ENCODE measurements at places on chromosomes 13 and 19.

- DNase-seq: peak; percentile 31
Measured at GRCh38 chr19:11446652-11447301, 11.3 kb downstream of the PRKCSH start.

DNA sequence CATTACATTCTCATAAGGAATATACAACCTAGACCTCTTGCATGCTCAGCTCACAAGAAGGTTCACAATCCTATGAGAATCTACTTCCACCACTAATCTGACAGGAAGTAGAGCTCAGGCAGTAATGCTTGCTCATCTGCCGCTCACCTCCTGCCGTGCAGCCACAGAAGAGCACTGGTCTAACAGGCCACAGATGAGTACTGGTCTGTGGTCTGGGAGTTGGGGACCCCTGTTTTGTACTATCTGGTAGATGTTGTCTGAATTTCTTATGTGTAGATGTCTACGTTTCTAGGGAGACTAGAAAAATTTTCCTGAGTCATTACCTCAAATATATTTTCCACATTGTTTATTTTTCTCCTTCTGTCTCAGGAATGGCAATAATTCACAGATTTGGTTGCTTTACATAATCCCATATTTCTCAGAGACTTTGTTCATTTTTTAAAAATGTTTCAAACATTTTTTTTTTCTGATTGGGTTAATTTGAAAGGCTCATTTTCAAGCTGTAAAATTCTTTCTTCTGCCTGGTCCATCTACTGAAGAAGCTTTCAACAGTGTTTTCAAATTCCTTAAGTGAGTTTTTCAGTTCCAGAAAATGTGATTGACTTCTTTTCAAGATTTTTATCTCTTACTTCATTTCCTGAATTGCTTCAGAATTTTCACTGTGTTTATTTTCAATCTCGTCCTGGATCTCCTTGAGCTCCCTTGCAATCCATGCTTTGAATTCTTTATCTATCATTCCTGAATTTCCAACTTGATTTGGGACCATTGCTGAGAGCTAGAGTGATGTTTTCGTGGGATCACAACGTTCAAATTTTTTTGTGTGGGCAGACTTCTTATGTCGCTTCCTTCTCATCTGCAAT, 1322.2 kb downstream of the PCDH9 start:
- DNase-seq: no peak

GRCh38 chr13:35343417-35343816, 133.1 kb downstream of the MAB21L1 start:
- no peak for DNase-seq

GRCh38 chr13:81609335-81609734, 1268.4 kb upstream of the SPRY2 start:
- no peak for DNase-seq

GRCh38 chr19:7426986-7427385, 61.8 kb downstream of the PEX11G start:
- no peak for DNase-seq

GRCh38 chr13:27189192-27189591, 17.6 kb upstream of the USP12 start:
- no peak for DNase-seq

- DNase-seq: peak; percentile 91
Measured at GRCh38 chr19:39411832-39412099, 703 bp upstream of the PLEKHG2 start.

DNA sequence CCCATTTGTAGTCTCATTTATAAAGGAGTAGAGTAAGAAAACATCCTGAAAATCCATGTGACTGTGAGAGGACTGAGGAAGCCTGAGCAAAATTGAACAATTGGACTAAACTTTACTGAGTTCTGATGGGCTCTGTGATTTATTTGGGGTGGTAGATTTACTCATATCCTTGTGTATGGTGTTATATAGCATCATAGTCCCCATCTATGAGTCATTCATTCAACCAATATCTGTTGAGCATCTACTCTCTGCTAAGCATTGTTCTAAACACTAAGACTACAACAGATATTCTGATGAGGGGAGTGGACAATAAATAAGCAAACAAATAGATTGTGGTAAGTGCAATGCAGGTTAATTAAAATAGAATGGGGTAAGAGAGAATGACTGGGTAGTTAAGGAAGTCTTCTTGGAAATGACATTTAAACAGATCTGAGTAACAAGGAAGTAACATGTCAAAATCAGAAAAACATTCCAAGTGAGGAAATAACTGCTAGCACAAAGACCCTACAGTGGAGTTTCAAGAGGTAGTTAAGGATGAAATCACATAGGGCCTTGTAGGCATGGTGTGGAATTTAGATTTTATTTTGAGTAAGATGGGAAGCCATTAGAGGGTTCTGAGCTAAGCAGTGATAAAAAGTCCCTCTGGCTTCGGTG, 36.3 kb upstream of the MLNR start:
- no peak for DNase-seq

DNA sequence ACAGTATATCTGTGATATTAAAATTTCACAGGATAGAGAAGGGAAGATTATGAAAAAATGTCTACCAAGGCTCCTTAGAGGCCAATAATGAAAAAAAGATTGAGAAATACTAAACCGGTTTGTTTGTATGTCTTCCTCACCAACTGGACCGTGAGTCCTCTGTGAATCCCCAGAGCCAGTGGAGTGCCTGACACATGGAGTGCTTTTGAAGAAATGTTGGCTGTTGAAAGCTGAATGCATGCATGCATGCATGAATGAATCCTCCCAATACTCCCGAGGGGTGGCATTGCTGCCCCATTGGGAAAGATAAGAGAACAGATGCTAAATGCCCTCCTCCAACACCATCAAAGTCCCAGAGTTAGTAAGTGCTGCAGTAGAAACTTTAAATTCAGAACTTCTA, 152.7 kb upstream of the SERP2 start:
- no peak for DNase-seq

GRCh38 chr19:50268041-50268440, 61.1 kb downstream of the KCNC3 start:
- DNase-seq: no peak

DNA sequence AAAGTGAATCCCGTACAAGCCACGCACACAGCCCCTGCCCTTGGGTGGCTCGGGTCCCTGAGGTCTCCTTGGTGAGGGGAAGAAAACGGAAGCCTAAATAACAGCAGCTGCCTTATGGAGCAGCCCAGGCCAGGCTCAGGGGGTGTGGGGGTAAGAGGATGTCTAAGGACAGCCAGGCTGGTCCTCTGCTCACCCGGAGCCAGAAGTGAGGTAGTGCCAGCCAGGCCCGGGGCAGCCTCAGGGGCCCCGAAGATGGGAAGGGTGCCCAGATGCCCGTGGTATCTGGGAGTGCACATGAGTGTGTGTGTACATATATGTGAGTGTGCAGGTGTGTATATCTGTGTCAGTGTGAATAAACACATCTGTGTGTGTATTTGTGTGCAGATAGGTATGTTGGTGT, 38.4 kb upstream of the PEPD start:
- DNase-seq: no peak

GRCh38 chr13:45873491-45874325, 22.2 kb upstream of the SIAH3 start:
- no peak for DNase-seq

DNA sequence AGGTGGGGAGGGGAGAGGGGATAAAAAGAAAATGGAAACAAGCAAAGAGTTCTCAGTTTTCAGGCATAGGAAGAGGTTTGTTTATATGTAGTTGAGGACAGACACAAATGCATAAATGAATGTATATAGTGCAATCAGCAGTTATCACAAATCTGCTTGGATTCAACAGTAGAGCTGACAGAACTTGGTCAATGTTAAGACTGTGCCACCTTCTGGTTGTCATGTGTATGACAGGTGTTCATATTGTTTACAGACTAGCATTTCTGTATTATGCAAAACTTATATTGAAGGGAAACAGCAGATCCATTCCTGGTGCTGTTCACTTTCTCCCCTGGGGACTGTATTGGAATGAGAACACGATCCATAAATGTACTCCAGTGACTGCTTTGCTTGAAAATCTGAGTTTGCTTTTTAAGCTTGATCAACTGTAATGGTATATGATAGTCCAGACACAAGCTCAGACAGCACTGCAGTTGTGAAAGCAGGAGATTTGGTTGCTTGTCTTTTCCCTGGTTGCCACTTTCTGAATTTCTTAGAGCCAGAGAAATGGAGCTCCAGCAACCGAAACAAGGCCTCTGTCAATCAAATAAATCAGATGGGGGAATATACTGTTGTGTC, 319.5 kb upstream of the OBI1 start:
- DNase-seq: peak; percentile 73

GRCh38 chr19:29772696-29773095, 39.1 kb upstream of the CCNE1 start:
- DNase-seq: no peak

DNA sequence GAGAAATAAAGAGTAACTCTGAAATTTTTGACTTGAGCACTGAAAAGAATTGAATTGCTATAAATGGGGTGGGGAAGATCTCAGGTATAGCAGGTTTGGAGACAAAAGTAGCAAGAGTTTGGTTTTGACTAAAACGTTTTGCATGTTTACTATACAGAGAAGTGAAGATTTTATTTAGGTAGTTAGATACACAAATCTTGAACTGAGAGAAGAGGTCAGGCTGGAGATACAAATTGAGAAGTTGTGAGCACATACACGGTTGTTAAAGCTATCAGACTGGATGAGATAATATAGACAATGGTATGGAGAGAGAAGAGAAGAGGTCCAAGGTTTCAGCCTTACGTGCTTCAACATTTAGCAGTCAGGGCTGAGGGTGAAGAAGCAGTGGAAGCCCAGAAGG, 420.9 kb downstream of the FOXO1 start:
- no peak for DNase-seq

- DNase-seq: no peak
Measured at GRCh38 chr19:9971166-9971897, 35.0 kb upstream of the OLFM2 start.

DNA sequence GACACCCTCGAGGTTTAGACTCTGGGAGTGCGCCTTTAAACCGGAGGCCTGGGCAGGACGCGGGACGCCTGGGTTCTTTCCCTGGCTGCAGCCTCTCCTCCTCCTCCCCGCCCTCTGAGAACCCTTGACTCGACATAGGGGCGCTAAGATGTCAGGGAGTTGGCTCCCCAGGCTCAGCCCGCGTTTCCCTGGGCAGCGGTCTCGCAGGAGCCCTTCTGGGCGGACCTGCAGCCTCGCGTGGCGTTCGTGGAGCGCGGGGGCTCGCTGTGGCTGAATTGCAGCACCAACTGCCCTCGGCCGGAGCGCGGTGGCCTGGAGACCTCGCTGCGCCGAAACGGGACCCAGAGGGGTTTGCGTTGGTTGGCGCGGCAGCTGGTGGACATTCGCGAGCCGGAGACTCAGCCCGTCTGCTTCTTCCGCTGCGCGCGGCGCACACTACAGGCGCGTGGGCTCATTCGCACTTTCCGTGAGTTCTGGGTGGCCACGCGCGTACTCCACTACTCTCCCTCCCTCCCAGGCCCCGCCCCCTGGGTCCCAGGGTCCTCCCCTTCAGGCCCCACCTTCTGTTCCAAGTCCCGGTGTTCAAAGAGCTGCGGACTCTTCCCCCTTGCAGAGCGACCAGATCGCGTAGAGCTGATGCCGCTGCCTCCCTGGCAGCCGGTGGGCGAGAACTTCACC, 1.3 kb downstream of the ICAM5 start:
- DNase-seq: peak; percentile 81

DNA sequence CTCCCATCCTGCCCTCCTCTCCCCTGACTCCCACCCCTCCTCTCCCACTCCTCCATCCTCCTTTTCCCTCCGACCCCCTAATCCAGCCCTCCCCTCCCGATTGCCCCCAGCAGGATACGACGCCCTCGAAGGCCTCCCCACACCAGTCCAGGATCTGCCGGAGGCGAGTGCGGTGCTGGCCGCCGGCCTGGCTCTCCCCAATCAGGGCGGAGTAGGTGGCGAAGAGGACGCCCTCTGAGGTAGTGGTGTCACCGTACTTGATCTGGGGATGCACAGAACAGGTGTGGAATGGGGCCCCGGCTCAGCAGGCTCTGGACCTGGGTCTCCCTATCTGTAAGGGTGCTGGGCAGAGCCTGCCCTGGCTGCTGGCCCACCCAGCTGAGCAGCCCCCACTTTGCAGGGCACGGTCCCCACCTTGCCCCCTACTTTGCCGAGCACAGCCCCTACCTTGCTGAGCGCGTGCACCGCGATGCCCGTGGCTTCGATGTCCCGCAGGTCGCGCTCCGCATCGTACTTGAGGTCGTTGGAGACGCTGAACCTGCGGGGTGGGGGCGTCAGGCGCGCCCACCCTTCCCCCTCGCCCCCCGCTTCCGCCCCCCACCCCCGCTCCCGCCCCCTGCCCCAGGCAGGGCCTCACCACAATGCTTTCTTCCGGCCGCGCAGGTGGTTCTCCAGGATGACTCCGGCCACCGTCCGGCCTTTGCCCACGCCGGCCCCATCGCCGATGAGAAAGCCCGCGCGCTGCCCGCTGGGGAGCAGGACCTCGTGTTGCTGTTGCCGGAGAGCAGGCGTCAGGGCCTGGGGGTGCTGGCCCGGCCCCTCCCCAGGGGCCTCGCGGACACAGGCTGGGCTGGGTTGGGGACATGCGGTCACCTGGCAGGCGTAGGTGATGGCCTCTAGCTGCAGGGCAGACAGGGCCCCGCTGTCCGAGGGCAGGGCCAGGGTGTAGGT, 18.5 kb downstream of the GPX4 start:
- no peak for DNase-seq

- peak; percentile 67 for DNase-seq
Measured at GRCh38 chr19:29771708-29772414, 39.9 kb upstream of the CCNE1 start.

DNA sequence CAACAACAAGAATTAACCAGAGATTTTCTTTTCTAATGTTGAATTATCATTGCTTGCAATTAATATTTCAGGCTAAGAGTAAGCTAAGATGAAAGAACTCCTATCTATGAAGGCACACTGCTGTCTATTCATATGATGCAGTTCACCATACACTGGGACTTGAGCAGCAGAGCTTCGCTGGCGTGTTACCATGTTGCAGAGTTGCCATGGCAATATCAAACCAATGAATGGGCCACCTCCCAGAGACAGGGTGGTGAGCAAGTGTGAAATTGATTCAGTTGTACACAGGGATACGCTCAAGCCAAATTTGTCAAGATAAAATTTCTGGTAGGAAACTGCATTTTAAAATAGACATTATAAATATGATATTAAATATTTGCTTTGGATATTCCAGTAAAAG, 69.3 kb upstream of the MYO16 start:
- DNase-seq: no peak
